ENCODE measurements at places on chromosomes 6 and 20.
A peak's percentile ranks its signal among the peaks of the same experiment; 100 is the strongest.

- DNase-seq = peak; percentile 53
Observed at GRCh38 chr6:155200012-155200411, 63.8 kb upstream of the CLDN20 start.

DNA sequence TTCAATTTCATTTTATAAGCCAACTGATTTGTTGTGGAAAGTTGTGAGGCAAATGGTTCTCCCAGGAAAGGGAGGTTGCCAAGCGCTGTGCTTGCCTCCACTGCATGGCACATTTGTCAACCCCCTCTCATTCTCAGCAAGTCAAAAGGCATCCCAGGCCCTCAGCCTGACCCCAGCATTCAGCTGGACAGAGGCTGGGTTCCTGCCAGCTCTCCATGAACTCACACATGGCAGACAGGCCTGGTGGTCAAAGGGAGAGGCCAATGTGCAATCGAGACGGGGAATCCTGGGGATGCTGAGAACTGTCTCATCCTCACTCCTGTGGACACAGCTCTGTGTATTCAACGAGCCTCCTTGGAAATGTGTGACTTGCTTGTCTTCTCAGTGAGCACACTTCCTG, 106.0 kb upstream of the CDH4 start:
- no peak for DNase-seq

DNA sequence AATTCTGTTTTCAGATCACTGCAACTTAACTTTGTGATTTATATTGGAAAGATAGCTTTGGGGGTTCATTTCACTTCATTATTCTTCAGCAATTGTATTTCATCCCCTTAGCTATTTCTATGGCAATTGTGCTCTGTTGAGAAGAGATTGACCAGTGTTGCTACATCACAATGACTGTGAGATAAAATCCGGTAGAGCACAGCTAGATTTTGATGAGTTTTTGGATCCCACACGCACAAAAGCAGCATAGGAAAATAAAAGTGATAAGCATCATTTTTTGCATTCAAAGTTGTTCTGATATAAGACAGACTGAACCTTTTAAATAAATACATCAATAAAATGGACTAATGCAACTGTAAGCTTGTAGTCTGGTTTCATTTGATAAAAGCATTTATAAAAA, 734.8 kb downstream of the KIF16B start:
- DNase-seq = no peak

- no peak for DNase-seq
Observed at GRCh38 chr6:162726947-162727321, 632 bp downstream of the PRKN start.

DNA sequence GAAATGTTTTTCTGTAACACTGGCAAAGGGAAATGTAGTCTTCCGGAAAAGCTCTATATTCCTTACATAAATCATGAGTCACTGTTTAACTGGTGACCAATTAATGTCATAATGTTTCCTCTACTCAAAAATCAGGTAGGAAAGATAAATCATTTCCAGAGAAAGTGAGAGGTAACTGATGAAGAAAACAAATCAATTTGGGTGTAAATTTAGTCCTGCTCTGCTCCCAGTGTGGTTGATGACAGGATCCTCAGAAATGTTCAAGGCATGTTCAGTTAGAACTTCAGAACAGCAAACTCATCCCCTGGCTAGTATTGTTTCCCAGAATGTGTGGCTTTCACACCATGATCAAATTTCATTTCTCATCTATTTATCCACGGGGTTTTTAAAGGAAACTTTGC, 38.8 kb upstream of the SPACA1 start:
- DNase-seq = peak; percentile 34

DNA sequence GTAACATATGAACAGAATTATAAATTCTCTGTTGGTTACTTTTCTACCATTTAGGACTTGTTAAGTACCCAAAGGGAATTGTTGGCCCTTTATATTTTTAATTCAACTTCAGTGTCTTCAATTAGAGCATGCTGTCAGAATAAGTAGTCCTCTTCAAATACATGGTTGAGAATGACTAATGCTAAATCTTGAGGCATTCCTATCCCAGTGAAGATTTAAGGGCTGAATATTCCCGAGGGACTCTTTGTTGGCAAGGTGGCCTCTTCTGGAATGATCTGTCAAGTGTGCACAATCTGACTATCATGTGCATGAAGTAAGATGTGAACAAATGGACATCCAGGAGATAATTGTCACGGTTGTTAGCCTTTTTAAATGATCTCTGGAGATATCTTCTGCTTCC, 421.7 kb downstream of the BMP2 start:
- DNase-seq = no peak

DNA sequence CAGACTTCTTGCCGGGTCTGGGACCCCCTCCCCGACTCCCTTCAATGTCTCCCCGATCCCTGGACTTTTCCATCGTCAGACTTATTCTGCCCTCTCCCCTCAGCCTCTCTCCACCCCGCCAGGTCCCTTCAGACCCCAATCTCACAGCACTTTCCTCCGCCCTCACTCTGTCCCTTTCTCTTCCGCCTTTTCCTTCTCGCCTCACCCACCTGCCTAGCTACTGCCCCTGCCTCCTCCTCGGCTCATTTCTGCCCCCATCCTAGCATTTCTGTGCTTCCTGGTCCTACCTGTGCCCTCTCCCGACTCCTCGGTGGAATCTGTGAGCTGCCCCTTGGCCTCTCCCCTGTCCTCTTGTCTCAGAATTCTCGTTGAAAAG, 616 bp downstream of the CHMP4B start:
- no peak for DNase-seq

DNA sequence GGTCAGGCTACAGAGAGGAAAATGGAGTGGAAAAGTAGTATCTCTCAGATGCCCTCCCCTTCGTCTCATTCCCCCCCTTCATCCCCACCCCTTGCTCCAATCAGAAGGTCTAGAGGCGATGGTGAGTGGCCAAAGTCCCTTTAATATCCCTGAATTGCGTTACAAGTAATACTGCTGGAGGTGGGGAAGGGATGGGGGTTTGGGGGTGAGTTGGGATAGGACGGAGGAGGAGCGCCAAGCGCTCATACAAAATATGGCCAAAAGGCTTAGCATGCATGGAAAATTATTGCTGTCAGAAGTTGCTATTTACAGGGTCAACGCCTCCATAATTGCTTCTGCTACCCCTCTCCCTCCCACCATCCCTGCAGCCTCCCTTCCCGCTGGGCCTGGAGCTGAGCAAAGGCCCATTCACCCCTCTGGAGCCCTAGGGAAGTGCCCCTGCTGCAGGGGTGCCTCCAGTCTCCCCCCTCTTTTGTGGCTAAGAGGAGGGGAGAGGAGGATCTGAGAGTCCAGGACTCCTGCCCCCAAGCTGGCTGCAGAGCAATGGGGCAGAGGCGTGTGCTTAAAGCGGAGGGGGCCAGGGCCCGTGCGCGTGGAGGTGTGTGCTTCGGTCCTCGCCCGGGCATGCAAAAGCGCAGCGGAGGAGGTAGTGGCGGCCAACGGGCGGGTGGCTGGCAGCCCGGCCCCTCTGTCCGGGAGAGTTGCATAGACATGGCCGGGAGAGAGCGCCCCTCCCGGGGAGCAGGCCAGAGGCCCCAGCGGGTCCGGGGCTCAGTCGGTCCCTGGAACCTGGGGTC, 8.7 kb upstream of the SRXN1 start:
- no peak for DNase-seq

GRCh38 chr6:88013554-88013953, 34.1 kb upstream of the SPACA1 start:
- no peak for DNase-seq

DNA sequence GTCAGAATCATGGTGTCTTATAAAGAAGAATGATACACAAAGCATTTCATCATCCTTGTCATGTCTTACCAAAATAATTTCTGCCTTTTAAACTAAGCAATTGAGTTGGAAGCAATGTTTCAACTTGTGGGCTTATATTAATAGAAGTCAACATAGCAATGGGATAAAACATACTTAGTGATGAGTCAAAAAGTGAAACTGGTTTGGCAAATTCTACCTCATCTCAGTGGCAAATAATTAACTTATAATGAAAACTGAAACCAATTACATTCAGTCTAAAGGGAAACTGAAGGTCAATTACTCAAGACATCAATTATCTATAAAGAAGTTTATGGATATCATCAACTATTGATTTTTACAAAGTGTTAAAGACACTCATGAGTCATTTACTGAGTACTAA, 463.8 kb downstream of the BMP2 start:
- DNase-seq = no peak

DNA sequence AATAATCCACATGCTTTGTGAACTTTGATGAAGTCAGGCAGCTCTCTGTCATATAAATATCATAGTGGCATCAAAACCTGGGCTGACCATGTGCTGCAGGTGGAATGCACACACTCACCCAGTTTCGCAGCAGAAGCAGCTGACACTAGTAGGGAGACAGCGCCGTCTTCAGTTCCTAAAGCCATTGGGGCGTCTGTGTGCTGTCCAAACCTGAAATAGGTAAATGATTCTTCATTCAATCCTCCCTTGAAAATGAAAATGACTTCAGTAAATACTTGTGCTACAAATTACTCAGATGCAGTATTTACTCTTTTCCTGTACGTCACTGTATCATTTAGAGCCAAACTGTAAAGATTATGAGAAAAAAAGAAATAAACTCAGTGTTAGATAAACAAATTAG, 127.5 kb downstream of the EYA4 start:
- no peak for DNase-seq

DNA sequence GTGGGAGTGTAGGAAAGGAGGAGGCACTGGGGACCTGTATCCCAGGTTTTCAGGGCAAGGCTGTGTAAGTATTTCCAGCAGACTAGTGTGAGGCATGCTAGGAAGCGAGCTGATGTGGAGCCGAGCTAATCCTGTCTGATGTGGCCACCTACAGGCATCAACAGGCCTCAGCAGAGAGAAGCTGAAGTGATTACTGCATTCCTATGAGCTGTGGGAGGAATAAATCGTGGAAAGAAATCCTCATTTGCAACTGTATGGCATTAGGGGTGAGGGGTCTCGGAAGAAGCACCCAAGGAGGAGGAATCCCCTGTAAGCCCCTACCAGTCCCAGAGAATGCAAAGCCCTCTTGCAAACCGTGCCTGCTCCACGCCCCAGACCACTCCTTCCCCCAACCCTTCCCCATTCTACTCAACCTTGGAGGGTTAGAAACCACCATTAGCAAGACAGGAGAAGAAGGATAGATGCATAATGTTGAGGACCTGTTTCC, 41.6 kb downstream of the C6orf15 start:
- DNase-seq = peak; percentile 64

- peak; percentile 11 for DNase-seq
Observed at GRCh38 chr6:64712606-64713005, 994.4 kb downstream of the EYS start.

GRCh38 chr6:69866770-69867638, 648 bp downstream of the COL19A1 start:
- no peak for DNase-seq

- no peak for DNase-seq
Observed at GRCh38 chr6:120627612-120628011, 706.7 kb downstream of the TBC1D32 start.

DNA sequence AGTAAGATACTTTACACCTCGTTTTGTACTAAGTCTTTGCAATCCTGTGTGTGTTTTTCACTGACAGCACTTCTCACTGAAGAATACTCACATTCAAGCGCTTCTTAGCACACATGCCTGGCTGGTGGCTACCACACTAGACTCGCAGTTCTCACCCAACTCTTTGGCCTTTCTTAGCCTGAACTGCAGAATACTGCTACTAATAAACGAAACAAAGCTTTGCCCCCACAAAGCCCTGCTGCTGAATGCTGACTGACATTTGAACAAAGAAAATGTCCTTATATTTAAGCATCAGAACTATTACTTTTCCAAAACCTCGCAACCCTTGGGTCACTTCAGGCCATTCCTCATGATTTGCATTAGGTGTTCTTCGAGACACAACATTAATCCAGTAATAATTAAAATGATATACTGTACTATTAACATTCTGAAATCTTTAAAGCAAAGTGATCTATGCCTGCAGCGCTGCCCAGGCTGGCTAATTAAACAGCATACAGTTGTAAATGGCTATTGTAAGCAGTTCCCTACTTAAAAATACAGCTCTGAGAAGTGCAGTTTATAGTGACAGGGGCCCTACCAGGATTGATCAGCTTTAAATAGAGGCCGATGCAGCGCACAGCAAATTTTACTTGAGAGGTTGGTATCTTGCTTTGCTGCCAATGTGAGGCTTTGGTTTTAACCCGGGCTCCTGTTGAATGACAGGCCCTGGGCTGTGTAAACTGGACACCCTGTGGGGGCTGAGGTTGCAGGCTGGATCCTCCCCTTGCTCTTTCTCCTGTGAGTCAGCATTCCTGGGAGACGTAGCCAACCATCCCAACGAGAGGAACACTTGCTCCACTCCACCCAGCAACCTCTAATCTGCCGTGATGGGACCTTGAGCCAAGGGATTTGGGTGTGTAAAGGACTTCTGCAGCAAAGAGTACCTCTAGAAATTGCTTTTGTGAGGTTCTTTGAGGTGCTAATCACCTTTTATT, 899.0 kb downstream of the TFAP2A start:
- DNase-seq = peak; percentile 80

- DNase-seq = no peak
Observed at GRCh38 chr20:60862601-60863000, 389.5 kb upstream of the CDH4 start.

GRCh38 chr20:49779972-49780371, 32.7 kb upstream of the SLC9A8 start:
- DNase-seq = no peak

DNA sequence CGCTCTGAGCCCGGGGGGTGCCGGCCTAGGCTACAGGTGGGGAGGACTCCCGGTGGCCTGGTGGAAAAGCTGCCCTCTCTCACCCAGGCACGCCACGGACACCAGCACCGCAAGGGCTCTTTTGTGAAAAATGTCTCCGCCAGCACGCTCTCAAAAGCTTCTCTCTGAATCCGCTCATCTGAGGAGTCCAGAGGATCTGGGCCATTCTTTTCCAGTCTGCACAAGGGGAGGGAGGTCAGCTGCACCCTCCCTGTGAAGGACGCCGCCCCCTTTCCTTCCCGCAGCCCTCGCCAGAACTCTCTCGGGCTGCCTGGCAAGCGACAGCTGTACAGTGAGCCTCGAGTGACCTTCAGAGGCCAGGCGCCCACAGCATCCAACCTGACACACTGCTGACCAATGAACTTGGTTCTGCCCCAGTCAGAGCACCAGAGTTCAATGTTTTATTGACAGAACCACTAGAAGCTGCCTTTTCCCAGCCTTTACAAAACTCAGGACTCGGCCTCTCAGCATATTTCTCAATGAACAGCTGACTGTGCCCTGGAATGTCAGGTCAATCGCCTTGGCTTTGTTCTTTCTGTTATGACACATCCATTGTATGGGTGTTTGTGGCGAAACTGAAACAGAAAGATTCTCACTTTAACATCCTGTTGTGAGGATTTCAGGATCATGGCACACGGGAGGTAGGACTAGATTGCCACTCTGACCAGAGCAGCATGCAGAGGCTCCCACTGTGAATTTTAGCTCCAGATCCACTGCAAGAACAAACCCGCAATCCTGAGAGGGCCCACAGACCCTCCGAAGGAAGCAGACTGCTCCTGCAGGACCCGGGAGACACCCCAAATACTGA, 26.7 kb downstream of the SERPINB9 start:
- peak; percentile 89 for DNase-seq

GRCh38 chr6:158852312-158853071, 33.3 kb upstream of the EZR start:
- DNase-seq = no peak

Measured in astrocyte (in vitro differentiated cells and primary cell).